Activated CD4-positive, alpha-beta T cell treated with anti-CD3 and anti-CD28 coated beads, Interleukin-2, amount 50 U/mL, for 24 hours (primary cell): ENCODE measurements at places on chromosomes 7 and 10.

- no peak for DNase-seq
Measured at GRCh38 chr7:115763347-115763746, 267.2 kb downstream of the TFEC start.

DNA sequence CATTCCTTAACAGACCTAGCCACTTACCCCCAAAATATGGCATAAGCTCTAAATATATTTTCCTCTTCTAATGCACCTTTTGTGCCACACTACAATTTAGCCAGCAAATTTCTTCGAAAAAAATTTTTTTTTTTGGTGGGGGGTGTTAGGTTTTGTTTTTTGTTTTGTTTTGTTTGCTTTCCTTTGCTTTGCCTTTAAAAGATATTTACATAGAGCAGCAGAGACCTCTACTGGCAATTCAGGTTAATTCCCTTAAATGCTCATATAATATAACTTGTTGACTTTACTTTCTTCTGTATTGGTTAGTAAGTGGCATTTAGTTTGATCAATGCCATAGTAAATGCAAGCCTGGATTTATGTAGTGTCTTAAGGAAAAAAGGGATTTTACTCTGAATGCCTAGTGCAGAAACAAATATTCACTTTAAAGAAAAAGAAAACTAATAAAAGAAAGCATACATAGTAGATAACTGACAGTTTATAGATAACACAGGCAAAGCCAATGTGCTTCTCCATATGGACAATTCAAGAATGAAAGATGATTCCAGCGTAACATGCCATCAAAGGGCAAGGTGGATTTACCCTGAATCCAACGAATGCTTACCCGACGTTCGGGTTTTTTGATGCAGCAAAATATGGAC is 1250.6 kb downstream of the GATA3 start:
- DNase-seq: no peak

GRCh38 chr10:17387861-17388503 is 66.4 kb downstream of the ST8SIA6 start:
- DNase-seq: no peak

DNA sequence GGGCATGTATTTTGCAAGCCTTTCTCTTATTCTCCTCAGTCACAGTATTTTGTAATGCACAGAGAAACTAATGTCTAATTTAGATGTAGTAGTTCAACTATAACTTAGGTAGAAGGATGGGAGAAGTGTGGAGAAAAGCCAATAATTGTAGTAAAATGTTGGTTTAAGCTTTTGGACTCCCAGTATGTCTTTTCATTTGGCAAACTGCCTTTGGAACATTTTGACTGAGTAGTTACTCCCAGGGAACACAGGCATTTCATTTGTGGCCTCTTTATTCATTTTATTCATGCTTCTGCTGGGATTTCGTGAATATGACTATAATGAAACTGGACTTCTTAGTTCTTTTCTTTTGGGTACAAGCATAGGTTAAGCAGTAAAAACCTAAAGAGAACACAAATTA is 79.0 kb downstream of the EXOC4 start:
- no peak for DNase-seq

- no peak for DNase-seq
Measured at GRCh38 chr7:5636446-5636835, 145.0 kb downstream of the RNF216 start.

- no peak for DNase-seq
Measured at GRCh38 chr10:76229341-76229740, 797.9 kb downstream of the LRMDA start.

DNA sequence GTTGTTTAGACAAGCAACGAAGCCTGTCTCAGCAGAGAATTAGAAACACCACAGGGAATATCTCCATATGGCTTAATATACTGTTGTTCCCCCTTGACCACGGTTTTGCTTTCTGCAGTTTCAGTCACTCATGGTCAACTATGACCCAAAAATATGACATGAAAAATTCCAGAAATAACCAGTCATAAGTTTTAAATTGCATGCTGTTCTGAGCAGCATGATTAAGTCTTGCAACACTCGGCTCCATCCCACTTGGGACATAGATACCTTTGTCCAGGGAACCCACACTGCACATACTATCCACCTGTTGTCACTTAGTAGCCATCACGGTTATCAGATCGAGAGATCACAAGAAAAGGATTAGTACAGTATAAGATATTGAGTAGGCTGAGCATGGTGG is 60.7 kb upstream of the FOXK1 start:
- DNase-seq: no peak

GRCh38 chr10:99754670-99755069 is 22.6 kb downstream of the CUTC start:
- no peak for DNase-seq

DNA sequence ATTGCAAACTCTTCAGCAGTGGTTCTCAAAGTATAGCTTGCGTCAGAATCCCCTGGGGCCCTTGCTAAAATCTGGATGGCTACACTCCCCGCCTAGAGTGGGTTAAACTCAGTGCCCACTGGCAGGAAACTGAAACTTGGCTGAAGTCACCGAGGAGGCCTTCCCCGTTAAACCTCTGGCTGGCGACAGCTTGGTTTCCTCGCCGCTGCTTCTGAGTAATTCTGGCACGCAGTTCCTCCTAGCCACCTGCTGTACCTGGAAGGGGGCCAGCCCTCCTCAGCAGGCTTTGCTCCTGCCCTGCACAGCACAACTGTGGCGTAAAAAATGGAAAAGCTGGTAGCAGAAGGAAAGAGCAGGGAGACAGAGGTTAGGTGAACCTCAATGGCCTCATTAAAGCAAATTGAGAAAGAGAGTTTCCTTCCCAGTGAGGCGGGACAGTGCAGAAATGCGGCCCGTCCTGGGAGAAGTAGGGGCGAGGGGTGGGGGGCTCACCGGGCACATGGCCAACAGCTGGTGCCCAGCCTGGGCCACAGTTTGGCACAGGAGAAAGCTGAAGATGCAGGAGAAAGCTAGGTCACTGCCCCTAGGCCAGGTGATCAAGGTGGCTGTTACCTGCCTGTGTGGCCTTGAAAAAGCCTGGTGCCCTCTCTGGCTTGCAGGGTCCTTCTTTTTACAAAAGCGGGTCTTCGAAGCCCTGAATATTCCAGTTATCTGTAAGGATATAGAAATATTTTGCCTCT is 46.6 kb downstream of the ALOX5 start:
- no peak for DNase-seq

DNA sequence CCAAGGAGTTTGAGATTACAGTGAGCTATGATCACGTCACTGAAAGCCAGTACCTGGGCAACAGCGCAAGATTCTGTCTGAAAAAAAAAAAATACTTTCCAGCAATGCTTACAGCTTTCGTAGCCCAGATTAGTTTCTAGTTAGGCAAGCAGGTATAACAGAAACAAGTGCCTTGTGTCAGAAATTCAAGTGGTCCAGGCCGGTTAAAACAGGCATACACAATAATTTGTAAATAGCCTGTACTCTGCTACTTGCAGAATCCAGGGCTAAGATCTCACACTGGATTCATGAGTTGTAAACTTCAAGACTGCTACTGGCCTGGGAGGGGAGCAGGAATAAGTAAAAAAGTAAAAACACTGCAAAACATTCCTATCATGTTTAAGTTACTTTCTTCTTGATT is 512.9 kb downstream of the IPMK start:
- DNase-seq: no peak

- DNase-seq: no peak
Measured at GRCh38 chr7:133668296-133669060, 415.6 kb downstream of the EXOC4 start.

DNA sequence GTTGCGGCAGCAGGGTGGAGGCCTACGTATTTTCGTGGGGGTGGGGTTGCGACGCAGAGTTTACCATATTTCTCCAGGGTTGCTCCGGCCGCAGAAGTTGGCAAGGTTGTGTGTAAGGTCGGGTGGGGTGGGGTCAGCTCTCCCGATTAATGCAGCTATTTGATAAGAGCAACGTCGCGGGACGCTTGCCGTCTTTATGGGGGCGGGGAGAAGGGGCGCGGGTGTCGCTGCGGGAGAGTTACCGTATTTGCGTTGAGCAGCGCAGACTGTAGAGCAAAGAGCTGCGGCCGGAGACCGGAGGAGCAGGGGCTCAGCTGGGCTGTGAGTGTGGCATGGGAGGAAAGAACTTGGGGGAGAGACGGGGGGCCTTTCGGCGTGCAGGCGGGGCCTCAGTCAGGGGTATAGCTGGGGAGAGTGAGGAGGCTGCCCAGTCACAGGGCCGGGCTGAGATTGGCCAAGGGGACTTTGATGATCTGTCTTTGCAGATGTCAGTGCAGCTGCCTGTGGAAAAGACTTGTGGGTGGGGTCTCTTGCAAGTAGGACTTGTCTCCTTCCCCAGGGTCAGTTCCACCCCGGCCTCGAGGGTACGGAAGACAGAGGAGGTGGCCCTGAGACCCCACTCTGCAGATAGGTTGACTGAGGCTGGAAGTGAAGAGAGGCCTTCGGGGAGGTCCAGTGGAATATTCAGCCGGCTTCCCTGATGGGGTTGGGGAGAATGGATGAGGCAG is 26.6 kb downstream of the ZNF775 start:
- peak; percentile 25 for DNase-seq

GRCh38 chr10:32461203-32461602 is 15.3 kb downstream of the CCDC7 start:
- no peak for DNase-seq

DNA sequence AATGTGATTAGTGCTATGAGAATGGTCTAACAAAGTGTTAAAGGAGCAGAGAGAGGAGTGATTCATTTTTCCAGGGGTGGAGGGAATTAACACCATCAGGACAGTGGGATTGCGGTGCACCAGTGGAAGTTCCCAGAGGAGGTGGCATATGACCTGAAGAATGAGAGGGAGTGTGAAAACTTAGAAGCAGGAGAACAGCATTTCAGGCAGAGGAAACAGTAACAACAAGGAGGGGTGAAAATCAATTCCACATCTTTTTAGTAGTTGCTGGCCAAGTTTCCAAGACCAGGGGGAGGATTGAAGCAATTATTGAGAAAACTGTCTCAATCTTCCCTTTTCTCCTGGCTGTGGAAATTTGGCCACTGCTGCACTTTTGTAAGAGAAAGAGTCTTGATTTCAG is 23.7 kb upstream of the CCDC172 start:
- DNase-seq: no peak

DNA sequence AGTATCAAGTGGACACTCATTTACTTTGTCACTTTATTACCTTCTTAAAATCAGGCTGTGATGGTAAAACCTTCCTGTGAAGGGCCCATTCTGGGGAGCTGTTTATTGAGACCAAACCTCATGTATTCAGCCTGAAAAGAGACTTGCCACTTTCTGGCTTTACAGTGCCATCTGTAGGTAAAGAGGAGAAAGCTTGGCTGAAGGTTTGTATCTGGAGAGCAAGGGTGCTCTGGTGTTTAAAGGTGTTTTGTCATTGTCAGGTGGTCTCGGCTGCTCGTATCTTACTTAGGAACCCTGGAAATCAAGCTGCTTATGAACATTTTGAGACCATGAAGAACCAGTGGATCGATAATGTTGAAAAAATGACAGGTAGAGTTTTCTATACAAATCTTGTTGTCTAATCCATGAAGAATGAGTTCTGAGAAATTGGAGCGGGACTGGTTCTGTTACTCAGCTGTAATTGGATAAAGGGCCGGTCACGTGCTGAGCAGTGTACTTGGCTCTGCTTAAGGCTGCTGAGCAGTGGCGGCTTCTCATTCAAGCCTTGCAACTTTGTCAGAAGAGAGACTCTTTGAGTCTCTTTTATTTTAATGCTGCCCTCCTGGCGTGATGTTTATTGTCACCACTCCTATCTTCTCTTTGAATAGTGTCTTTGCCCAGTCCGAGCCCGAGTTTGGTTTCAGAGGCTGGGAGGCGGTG is 46.9 kb downstream of the AP3M1 start:
- no peak for DNase-seq

DNA sequence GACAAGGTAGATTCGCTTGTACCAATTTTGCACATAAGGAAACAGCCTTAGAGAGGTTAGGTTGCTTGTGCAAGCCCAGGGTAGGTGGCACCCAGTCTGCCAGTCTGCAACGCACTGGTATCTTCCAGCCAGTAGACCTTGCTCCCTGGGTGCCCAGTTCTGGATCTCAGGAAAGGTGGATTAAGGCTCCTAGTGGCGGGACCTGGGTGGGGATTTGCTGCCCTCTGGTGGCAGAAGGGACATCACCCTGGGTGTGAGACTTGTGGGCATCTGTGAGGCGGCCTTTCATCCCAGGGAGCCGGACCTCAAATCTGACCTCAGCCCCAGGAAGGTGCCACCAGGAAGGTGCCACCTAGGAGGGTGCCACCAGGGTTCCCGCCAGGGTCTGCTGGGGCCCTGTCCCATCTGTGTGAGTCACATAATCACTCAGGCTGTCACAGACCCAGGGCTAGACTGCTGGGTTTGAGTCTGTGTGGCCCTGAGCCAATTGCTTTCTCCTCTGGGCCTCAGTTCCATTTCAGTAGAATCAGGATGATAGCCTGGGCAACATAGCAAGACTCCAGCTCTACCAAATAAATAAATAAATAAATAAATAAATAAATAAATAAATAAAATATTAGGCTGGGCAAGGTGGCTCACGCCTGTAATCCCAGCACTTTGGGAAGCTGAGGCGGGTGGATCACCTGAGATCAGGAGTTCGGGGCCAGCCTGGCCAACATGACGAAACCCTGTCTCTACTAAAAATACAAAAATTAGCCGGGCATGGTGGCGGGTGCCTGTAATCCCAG is 5.3 kb upstream of the PRKRIP1 start:
- peak; percentile 53 for DNase-seq

DNA sequence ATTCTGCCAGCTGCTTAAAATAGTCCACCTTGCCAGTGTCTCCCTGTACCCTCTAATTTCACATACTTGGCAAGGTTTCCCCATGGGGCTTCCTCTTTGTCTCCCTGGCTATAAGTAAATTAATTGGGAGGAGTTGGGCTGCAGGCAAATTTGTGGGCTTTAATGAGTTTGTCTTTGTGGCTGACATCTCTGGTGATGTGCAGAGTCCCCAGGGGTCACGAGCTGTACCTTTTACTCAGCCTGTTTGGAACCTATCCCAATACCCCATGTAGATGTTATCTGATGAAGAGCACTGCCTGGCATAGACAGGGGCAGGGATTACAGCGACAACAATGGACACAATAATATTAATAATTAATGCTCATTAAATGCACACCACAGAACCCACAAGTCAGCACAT is 132.5 kb downstream of the SLIT1 start:
- DNase-seq: no peak

DNA sequence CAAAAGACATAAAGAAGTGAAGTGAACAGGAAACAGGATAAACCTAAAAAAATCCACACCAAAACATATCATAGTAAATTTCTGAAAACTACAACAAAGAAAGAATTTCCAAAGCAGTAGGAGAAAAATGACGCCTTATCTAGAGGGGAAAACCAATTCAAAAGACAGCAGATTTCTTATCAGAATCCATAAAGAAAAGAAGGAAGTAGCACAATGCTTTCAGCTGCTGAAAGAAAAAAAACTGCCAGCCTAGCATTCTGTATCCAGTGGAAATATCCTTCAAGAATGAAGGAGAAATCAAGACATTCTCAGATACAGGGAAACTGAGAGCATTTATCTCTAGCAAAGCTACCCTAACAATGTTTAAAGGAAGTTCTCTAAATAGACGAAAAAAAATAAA is 37.8 kb downstream of the PDLIM1 start:
- no peak for DNase-seq

- no peak for DNase-seq
Measured at GRCh38 chr7:150567169-150567568, at the start of gene GIMAP4. Gene GIMAP4 (plus strand): TSS chr7:150567390. CDS start chr7:150569902, 2,512 bp downstream.

- no peak for DNase-seq
Measured at GRCh38 chr10:20677340-20677739, 219.8 kb downstream of the NEBL start.
